ENCODE measurements at places on chromosomes 7 and 10. TPM values are rescaled to one million over a fixed set of nuclear protein-coding genes. Genes with fewer than 3 reads are reported as not detected.

Gene CYP2C18
- not detected for total RNA-seq

Gene MET
- 55.0 TPM for total RNA-seq

Gene LIPJ
- under 0.01 TPM for total RNA-seq

Gene WNT8B
- not detected for total RNA-seq

Gene ZNF736
- total RNA-seq = 14.4 TPM

Gene PRSS58
- total RNA-seq = not detected

Gene RBM20
- not detected for total RNA-seq

Gene CYP3A7
- total RNA-seq = not detected

Gene SEMA3D
- 0.72 TPM for total RNA-seq

Gene HSPA14
- total RNA-seq = 11.9 TPM

Gene CDH23
- under 0.01 TPM for total RNA-seq

Gene FAM25A
- total RNA-seq = not detected

DNA sequence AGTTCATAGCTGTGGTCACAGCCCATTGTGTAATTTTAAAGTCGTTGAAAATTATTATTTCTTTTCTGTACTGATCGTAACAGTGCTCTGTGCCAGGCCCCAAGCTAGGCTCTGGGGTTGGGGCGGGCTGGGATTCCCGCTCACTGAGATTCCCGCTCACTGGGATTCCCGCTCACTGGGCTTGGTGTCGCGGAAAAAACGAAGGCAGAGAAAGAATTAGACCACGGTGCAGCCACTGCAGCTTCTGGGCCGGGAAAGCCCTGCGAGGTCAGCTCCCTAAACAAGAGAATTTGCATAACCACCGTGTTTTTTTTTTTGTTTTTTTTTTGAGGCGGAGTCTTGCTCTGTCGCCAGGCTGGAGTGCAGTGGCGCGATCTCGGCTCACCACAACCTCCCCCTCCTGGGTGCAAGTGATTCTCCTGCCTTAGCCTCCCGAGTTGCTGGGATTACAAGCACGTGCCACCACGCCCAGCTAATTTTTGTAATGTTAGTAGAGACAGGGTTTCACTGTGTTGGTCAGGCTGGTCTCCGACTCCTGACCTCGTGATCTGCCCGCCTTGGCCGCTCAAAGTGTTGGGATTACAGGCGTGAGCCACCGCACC, 31.2 kb downstream of the FOXK1 start:
- DNase-seq = peak; percentile 87

- no peak for DNase-seq
Observed at GRCh38 chr10:106612381-106612780, 552.1 kb downstream of the SORCS1 start.

- DNase-seq = no peak
Observed at GRCh38 chr7:122217125-122217524, 73.1 kb upstream of the AASS start.

DNA sequence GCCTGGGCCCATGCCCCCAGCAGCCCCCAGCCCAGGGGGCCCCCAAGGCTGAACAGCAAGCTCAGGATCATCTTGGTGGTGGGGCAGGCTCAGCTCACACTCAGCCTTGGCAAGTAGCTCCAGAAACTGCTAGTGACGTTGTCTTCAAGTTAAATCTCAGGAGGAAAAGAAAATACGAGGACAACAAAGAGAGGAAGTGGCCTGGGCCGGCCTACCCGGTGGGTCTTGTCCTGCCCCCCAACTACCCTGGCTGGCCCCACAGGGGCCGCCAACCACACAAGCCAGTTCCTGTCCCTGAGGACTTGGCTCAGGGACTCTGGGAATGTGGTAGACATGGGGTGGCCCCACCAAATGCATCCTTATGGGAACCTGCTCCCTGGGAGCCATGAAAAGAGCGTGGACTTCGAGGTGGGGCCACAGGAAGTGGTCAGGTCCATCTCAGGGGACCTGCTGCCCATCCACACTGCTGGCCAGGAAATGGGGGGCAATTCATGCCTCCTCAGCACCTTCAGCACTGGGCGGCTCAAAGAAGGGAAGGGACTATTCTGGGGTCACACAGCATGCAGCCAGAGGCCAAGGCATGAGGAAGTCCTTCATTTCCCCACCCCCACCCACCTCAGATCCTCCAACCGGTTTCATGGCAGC, at the start of gene MMRN2:
TSS of gene MMRN2 (minus strand) at position 145 of the 645 bp plus-strand sequence. CDS start at position 71, 74 bp downstream.
- DNase-seq = peak; percentile 83

- no peak for DNase-seq
Observed at GRCh38 chr10:34633374-34633773, 181.7 kb downstream of the PARD3 start.

DNA sequence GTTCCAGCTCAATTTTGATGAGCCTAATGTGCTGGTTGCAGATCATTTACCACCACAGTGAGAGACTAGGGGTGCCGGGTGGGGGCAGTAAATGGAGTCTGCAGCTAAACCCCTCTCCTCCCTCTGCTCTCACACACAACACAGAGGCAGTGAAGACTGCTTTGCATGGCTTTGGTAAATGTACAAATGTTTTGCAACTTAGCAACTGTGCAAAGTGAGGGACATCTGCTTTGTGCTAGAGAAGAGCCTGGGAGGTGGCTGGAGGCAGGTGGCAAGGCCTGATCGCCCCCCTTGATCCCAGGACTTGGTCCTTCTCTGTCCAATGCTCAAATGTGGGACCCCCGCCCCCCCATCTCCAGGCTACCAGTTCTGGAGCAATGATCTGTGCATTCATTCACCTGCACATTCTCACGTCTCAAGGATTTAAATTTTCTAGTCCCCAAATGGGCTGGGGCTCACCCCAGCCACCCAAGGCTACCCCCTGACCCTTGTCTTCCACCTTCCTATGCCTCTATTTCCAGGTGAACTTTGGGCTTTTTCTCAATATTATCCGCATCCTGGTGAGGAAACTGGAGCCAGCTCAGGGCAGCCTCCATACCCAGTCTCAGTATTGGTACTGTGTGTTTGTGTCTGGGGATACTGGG, 11.6 kb downstream of the GHRHR start:
- no peak for DNase-seq

DNA sequence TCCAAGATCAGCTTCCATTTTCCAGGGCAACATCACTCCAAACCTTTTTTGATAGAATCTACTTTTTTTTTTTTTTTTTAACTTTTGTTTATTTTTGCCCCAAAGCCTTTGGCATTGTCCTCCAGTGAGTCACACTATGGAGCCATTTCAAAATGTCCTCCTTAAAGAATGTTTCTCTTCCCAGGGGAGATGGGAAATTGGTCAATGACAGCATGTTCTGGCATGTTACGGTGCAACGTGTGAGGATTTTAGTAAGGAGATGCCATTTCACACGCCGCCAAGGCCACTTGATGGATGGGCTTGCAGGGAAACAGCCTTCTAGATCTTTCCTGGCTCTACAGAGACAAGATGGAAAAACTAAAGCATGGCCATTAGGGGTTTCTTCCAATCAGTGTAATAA, 30.7 kb upstream of the TRIL start:
- peak; percentile 78 for DNase-seq

- no peak for DNase-seq
Observed at GRCh38 chr7:125355899-125356298, 426.3 kb upstream of the POT1 start.

DNA sequence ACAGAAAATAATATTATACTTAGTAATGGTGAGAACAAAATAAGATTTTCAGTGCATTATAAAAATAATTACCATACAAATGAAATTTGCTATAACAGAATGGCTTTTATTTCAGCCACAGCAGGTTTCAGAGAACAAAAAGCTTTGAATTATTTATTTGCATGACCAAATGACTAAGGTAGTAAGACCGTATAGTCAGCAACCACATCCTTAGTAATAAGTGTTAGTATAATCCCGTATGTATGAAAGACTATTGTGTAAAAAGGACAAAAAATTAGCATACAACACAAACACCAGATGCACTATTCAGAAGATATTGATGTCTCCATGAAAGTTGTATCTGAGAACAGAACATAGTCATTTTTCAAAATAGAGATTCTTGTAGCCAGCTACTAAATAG, 12.2 kb downstream of the PDZD8 start:
- no peak for DNase-seq

DNA sequence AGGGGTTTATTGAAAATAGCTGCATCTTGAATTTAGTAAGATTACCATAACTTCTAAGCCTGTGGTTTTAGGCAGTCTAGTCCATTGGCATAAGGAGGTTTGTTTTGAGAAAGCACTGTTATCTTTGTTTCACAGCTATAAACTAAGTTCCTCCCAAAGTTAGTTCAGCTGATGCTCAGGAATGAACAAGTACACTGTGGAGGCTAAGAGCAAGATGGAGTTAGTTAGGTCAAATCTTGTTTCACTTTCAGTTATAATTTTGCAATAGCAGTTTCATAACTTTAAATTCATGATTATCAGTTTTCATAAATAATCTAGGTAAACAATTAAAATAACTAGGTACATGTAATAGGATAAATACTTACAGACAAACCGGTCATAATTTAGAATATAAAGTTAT, 15.4 kb downstream of the SEC61G start:
- no peak for DNase-seq

- no peak for DNase-seq
Observed at GRCh38 chr10:114188001-114188400, 8.8 kb downstream of the TDRD1 start.

- no peak for DNase-seq
Observed at GRCh38 chr10:4514445-4515108, 311.4 kb upstream of the AKR1E2 start.

GRCh38 chr7:33757563-33758165, 147.7 kb upstream of the BMPER start:
- no peak for DNase-seq

DNA sequence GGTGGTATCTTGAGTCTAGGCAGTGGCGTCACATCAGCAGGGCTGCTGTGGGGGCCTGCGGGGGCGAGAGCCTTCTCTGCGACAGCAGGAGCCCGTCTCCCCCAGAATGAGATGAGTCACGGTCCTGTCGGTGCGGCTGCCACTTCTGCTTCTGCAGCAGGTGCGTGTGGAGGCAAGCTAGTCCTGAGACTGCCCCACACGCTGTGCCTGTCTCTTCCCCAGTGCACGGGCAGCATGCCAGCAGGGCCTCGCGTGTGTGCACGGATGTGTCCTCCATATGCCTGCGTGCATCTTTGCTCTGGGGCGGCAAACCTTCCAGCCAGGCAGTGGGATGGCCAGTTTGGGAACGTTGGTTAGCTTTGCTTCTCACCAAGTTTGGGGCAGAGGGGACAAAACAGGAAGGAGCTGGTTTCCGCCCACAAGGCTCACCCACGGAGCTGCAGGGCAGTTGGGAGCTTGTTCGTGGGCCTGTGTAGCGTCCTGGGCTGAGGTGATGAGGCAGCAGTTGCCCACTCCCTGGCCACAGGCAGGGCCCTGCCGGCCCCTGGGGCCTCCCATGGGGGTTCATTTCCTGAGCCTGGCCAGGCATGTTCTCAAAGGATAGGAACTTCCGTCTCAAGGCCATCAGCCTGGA, 60.8 kb upstream of the PPIF start:
- peak; percentile 95 for DNase-seq

DNA sequence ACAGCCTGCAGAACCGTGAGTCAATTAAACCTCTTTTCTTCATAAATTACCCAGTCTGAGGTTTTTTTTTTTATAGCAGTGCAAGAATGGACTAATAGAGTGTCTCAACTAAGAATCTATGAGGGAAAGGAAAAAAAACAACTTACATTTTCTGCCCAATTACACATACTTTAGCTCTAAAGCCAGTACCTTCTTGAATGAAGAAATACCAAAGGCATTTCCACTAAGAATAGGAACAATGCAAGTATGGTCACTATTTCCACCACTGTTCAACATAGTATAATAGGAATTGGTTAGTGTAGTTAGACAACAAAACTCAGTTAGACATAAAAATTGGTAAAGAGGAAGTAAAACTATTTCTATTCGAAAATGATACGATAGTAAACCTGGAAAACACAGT, 37.6 kb downstream of the MICU1 start:
- DNase-seq = no peak

DNA sequence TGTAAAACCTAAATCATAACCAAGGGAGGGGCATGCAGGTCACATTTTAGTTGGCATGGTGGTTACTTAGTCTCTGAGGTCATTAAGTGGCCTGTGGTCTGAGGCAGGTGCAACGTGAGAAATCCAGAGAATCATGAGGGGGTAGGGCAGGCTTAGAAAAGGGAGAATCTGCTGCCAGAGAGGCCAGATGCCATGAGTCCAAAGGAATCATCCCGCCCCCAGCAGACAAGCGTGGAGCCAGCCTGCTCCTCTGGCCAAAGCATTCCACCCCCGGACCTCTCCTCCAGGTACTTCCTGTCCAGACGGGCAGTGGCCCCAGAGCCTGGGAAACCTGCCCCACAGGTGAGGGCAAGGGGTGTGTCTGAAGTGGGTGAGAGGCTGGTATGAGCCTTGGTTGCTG, 196.4 kb upstream of the ZNF32 start:
- DNase-seq = no peak

GRCh38 chr7:2757361-2757903, 69.4 kb downstream of the AMZ1 start:
- peak; percentile 57 for DNase-seq

DNA sequence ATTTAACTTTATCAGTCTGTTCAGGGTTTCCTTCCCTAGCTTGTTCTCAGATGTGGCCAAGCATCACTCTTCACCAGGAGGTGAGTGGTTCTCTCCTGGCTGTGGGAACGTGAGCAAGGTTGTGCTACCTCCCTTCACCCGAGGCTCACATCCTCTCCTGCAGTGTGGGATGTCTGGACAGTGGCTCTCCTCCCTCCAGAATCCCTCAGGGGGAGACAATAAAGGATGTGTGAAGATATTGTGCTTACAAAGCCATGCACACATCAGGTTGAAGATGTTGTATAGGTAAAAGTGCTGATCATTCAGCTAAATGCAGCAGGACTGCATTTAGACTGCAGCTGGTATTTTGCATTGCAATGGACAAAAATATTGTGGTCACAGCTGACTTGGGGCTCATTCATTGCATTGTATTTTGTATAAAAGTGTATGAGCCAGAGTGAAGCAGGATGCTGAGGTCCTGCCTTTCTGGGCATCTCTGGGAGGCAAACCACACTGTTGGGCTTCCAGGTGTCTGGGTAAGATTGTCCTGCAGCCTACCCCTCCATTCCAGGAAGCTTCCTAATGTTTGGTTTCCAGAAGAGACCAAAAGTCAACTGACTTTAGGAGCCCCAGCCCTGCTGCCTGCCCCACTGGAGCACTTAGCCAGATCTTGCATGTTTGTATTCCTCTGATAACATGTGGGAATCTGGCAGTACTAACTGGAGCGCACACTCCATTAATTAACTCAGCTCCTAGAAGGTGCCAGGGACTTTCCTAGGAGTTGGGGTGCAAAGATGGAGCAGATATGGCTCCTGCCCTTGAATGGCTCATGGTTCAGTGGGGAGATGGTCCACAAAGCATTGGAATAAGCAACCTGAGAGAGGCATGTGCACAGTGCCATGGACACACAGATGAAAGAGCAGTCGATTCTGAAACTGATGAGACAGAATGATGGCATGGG, 292.5 kb upstream of the ZNF32 start:
- no peak for DNase-seq

Data from osteoblast (primary cell).